Ureter (tissue), 1 donor: ENCODE measurements at places on chromosomes 11 and 22. TPM values are rescaled to one million over a fixed set of nuclear protein-coding genes. Genes with fewer than 3 reads are reported as not detected.

- no peak for DNase-seq
Measured at GRCh38 chr11:125226706-125227105, 62.2 kb downstream of the PKNOX2 start.

DNA sequence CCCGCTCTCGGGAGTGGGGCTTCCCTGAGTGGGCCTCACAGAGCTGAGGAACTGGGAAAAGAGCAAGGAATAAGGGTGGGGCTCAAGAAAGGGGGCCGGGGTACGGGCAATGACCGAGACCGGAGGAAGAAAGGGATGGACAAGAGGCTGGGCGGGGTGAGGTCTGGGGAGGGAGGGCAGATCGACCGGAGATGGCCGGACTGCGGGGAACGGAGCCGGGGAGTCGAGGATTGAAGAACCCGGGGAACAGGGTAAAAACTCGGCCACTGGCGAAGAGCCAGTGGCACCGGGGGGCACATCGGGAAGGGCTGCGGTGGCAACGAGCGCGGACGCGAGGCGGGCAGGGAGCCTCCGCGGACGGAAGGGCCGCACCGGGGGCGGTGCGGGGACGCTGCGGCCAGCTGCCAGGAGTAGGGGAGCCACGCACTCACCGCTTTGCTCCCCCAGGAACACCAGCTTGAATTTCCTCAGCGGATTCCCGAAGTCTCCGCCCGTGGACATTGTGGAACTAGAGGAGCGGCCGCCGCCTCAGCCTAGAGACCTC is 667 bp downstream of the RAB6A start:
- peak; percentile 55 for DNase-seq

GRCh38 chr11:88169881-88170280 is 5.4 kb downstream of the RAB38 start:
- no peak for DNase-seq

DNA sequence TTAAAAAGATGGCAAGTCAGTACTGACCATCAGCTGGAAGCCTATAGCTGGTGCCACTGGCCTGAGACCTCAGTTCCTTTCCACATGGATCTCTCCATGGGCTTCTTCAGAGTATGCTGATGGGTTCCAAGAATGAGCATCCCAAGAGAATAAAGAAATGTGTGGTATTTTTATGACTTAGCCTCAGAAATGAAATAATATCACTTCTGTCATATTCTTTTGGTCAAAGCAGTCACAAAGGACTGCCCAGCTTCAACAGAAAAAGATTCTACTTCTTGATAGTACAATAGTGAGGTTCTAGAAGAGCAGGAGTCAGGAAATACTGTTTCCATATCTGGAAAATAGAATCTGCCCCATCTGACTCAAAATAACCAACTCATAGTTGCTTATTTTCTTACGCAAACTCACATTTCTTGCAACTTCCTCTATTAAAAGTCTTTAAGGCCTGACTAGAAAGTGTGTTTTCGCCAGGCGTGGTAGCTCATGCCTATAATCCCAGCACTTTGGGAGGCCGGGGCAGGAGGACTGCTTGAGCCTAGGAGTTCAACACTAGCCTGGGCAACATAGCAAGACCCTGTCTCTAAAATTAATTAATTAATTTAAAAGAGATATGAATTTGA is 116.9 kb downstream of the SIK3 start:
- no peak for DNase-seq

DNA sequence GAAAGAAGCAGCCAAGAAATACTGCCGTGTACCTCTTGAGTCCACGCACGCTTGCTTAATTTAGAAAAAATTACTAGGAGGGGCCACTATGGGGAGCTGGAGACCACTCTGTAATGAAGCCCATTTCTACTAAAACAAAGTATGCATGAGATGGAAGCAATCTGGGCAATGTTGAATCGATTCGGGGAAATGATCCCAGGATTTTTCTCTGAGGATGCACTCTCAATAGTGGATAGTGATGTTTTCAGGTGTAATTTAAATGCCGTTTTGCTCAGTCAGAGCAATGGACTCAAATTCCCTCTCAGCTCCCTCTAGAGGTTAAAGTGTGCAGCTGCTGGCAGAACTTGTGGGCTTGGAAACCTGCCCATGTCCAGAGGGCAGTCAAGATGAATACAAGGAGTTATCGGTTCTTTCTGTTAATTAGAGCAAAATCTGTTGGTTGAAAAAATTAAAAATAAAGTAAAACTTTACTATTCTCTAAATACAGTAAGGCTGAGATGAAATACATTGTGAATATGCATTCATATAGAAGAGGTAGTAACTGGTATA is 64.1 kb downstream of the ME3 start:
- peak; percentile 76 for DNase-seq

DNA sequence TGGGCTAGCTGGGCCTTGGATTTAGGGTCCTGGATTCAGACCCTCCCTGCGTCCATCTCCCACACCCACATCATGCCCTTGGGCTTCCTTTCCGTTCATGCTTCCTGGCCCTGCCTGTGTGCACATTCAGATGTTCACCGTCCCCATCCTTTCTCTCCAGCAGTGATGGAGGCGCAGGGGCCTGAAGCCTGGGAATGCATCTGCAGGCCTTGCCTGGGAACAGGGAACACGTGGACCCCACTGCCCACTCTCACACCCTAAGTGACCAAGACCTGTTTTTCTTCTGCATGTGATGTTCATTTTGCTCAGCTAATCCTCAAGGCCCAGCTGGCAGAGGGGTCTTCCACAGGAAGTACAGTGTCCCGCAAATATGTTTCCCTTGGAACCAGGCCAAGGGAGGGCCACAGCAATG is 91.6 kb upstream of the PARVA start:
- DNase-seq = no peak

DNA sequence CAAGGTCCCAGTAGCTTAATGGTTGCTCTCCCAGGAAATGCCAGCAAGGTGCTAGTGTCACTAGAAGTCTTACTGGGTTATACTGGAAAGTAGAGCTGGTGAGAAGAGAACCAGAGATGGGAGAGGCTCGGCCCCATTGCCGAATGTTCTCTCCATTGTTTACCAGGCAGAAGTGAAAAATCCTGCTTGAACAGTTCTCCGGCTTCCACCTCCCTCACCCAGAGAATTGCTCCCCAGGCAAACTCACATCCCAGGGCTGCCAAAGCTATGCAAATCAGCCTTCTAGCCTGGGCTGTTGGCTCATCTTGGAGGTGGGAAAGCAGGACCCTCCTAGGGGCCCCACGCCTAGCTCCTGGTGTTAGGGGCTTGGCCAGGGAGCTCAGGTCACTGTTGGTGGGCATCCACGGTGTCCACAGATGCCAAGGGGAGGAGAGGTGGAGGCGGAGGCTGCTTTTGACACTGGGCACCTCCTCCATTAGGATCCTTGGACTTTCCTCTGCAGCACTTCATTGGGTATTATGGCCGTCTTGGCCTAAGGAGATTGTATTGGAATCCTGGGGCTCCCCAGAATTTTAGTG is 20.1 kb downstream of the POU2F3 start:
- no peak for DNase-seq

GRCh38 chr11:65883786-65884715 is 4.2 kb downstream of the FIBP start:
- DNase-seq = no peak

- no peak for DNase-seq
Measured at GRCh38 chr11:44388828-44389657, 79.1 kb upstream of the ALX4 start.

GRCh38 chr11:100584201-100584985 is 102.7 kb upstream of the ARHGAP42 start:
- no peak for DNase-seq

DNA sequence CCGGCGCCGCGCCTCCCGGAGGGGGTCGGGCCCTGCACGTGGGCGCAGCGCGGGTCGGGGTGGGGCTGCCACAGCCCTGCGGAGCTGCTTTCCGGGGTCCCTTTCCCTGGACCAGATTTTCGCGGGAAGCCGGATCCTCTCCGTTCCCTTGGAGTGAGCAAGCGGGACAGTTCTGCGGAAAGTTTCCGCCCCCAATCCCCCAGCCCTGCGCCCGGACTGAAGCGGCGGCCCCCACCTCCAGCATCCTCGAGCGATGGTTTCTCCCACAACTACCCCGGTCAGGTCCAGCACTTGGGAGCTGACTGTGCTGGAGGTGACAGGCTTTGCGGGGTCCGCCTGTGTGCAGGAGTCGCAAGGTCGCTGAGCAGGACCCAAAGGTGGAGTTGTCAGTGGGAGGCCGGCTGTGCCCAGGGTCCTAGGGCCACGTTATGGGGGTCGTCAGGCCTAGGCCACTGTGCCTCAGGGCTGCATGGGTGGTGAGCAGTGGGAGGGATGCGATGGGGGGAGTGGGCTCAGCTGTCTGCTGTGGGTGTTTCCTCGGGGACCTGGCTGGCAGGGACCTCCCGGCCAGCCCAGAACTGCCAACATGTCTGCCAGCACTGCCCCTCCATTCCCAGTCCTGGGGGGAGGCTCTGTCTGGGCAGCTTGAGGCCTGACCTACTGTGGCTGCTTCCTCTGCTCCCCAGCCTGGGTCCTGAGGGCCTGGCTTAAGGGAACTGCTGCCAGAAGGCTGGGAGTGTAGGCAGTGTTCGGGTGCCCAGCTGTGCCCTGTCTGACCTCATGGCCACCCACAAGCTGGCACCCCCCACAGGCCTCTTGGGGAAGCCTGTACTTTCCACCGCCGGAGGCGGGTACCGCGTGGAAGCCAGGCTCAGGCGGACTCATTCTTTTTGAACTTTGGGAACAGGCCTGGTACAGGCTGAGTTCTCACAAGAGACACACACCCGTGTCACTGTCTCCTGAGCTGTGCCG is 726 bp downstream of the ST3GAL4 start:
- peak; percentile 59 for DNase-seq

DNA sequence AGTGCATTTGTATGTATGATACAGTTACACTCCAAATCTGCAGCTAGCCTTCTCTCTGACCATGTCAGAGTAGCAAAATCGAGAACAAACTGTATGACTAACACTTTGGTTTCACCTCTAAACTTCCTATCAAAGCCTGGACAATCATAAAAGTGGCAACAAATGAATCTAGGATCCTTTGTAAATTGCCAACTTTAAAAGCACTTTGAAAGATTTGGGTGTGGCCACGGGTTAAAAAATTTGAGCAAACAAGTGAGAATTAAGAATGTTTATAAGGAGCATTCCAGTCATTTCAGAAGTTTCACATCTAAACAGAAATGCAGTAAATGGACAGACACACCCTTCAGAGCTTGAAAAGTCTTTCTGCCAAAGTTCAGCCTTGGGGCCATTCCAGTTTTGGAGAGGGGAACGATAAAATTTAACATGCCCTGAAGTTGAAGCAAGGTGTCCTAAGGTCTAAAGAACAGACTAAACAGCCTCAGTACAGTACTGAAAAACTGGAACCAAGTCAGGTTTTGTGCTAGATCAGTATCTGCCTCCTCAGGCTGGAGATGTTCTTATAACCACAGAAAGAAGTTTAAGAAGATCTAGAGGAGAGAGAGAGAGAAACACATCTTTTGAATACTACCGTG is 181.9 kb upstream of the BDNF start:
- no peak for DNase-seq

DNA sequence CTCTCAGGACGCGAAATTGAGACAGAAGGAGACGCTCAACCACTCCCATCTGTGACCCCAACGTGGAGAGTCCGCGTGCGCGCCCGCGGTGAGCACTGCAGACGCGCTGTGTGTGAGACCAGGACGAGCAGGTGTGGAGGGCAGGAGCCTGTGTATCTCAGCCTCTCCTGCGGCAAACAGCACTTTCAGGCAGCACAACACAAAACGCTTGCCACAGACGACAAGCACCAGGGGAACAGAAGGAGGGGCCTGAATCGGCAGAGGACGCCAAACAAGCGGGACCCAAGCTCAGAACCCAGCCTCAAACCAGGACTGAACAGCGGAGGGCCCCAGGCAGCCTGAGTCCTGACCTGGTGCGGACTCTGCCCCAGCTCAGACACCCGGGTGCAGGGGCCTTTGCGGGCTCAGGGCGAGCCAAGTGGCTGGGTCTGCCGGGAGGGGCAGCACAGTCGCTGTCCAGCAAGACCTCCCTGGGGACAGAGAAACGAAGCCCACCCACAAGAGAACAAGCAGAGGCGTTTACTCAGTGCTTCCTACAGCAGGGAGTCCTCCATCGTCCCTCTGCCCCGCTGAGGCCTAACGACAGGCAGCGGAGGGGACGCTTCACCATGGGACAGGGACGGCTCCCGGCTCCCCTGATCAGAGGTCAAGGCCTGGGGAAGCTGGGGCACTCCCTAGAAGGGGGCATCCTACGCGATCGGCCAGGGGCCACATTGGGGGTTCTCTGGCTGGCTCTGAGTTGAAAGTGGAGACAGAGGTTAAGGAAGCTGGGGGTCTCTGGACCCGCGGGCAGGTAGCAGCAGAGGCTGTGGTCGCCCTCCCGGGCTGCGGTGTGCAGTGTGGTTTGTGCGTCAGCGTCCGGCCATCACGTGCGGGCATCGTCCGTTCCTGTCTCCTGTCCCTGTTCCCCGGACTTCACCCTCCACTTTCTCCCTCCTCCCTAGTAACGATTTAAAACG is 560.8 kb downstream of the BRD1 start:
- no peak for DNase-seq

DNA sequence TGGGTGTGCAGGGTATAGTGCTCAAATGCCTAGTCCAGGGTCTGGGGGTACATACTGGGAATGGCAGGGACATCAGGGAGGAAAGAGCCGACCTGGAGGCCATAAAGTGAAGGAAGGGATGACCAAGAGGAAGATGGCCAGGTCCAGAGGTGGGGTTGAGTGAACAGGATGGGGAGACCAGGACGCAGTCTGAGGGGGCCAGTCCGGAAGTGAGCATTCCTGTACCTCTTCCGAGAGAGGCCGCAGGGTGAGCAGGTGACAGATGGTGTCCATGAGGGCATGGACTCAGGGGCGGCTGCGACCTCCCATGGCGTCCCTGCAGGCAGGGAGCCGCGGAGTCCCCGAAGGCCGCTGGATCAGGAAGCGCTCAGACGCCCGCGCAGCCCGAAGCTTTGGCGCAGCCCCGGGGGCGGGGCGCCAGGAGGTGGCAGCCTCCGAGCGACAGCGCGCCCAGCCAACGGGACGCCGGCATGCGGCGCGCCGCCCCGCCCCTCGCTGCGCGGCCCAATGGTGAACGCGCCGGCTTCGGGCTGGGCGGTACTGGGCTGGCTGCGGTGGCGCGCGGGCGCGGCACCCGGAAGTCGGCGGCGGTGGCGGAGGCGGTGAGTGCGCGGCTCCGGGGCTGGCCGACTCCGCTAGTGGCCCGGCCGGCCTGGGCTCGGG is at the start of gene TANGO2:
Gene TANGO2 (plus strand): TSS at position 578 of the 663 bp plus-strand sequence. CDS start 15,689 bp downstream, outside the sequence.
- peak; percentile 93 for DNase-seq

DNA sequence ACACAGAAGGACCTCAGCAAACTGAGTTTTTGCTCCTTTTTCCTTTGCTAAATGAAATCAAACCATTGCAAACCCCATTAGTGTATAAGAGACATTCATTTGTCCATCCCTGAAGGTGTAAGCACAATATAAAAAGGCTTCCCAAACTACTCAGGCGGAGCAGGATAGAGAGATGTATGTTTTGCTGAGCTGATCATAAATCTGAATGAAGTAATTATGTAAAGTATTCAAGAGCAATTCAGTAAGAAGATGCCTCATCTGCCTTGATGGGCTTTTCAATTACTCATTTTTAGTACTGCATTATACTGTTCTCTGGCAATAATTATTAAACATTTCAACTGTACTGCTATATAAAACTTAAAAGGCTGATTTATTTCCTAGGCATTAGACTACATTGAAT is 65.0 kb downstream of the SPON1 start:
- no peak for DNase-seq

GRCh38 chr11:1828542-1828941 is 6.2 kb upstream of the SYT8 start:
- no peak for DNase-seq

DDX25 gene
- total RNA-seq = not detected

APOBEC3G gene
- total RNA-seq = 27.8 TPM

AP5B1 gene
- total RNA-seq = 13.5 TPM

OR2AT4 gene
- not detected for total RNA-seq

PIK3IP1 gene
- 57.8 TPM for total RNA-seq

LPXN gene
- total RNA-seq = 14.7 TPM

MPZL2 gene
- 226 TPM for total RNA-seq

FOLR2 gene
- 4.5 TPM for total RNA-seq

MYBPC3 gene
- 0.18 TPM for total RNA-seq
